ENCODE measurements at places on chromosomes 1 and 21.

GRCh38 chr1:77012066-77012465 lies 144.8 kb downstream of the ST6GALNAC5 start:
- DNase-seq = no peak

DNA sequence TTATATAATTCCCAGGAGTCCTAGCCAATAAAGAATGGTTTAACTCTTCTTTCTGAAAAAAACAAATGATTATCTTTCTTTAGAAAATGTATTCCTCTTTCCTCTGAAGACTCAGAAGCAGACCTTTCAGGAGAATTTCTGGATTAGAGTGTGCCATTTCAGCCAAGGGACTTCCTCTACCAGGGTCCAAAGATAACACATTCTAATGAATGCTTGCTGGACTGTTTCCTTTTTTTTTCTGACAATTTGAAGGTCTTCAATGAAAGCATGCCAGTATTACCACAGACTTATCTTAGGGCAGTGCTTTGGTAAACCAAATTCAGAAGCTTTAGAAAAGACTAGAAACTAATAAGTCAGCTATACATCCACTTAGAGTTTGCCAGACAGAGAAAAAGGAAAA lies 80.5 kb downstream of the RERE start:
- DNase-seq = no peak

GRCh38 chr1:171622152-171622462 lies at the start of gene MYOCOS:
Gene MYOCOS (plus strand): TSS chr1:171622243. CDS start chr1:171623884, 1,641 bp downstream.
- DNase-seq = no peak

DNA sequence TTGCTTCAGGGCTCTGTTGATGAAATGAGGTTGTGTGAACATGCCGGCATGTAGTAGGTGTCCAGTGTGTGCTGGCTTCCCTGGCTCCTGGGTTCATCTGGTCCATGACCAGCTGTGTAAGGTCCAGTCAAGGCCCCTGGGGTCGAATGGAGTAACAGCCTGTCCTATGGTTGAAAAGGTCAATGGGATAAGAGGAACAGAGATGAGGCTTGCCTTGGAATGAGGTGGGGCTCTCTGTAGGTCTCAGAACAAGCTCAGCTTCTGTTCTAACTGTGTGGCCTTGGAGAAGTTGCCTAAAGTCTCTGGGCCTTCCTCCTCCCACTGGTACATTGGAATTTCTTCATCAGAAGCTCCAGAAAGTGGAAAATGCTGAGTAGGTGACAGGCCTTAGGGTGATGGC lies 26.6 kb downstream of the RPS6KA1 start:
- DNase-seq = no peak

GRCh38 chr1:211318576-211319280 lies 7.9 kb upstream of the TRAF5 start:
- DNase-seq = no peak

- DNase-seq = peak; percentile 22
Measured at GRCh38 chr1:97797403-97798183, 123.2 kb downstream of the DPYD start.

GRCh38 chr1:88920845-88921244 lies 29.5 kb upstream of the GTF2B start:
- DNase-seq = no peak

DNA sequence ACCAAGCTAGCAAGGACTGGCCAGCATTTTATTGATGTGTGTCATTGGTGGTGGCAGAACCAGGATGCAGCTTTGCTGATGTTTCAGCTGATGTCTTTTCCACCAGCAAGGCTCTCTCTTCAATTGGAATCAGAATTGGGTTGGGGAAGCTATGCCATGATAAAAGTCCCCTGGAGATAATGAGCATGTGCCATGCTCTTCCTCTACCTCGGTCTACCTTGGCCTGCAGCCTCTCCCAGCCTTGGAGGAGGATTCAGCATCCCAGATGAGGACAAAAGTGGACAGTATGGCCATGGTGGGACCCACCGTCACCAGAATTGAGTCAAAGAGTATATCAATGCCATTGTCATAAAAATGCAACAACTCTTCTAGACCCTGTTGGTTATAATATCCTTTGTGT lies 8.6 kb downstream of the AVPR1B start:
- DNase-seq = no peak

DNA sequence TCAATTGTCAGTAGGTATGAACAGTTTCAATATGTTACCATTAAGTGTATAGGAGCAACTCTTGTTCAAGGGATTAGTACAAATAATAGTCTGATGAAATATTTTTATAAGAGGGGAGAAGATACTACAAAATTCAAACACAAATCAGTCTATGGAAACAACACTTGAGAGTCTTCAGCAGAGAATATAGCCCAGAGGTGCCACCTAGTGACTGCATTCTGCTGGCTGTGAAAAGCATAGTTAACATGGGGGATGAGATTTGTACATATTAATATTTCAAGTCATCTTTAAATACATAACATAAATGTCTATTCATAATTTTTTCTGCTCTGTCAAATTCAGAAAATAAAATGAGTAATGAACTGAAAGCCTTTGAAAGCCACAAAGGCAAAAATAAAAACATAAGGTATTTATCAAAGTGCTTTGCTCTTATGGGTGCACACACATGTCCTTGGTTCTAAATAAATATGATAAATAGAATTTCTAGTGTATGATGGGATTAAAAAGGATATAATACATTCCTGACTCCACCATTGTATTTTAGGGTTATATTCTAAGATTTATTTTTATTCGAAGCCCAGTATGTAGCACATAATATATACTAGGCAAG lies 440.9 kb upstream of the ZRANB2 start:
- peak; percentile 45 for DNase-seq

DNA sequence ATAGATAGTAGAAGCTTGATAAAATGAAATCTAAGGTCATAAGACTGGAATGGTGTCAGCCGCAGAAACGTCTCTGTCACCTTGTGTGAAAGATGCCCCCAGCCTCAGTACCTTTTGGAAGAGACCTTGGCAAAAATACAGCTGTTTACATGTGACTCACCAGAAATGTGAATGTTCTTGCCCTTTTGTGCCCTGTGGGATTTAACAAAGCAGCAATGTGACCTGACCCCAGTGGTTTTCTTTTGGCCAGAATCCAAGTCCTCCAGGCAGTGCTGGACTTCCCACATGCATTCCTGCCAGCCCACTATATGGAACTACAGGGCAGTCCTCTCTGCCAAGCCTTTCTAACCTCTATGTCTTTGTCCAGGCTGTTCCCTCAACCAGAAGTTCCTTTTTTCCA lies 27.2 kb upstream of the LRRC8C start:
- DNase-seq = peak; percentile 77

DNA sequence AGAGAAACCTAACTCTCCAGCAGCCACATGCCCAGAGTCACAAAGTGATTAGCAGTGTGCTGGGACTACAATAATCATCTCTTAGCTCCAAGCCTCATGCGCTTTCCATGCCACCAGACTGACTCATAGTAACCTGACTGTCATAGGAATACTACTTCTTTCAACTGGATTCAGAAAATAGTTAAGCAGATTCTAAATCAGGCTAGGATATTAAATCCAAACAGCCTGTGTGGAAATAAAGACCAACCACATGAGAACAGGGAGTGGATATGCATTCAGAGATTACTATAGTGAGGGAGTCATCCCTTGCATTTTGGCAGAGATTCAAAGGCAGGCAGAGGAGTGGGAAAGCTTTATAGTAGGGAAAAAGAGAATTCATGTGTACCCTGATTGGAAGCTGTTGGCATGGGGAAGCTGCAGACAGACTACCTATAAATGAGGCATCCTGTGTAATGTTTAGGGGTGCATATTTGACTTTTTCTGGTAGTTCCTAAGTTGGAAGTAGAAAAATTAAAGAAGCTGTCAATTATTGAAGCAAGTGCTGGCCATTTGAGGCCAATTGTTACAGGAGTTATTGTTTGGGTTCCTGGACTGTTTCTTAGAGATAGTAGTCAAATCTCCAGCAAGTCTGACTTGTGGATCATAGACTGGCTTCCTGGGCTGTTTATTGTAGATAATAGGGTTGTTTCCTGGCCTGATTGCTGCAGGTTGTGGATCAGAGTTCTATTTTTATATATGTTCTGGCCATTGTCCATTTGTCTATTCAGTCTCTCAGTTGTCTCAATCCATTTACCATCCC lies 31.7 kb upstream of the DNAH14 start:
- DNase-seq = no peak

DNA sequence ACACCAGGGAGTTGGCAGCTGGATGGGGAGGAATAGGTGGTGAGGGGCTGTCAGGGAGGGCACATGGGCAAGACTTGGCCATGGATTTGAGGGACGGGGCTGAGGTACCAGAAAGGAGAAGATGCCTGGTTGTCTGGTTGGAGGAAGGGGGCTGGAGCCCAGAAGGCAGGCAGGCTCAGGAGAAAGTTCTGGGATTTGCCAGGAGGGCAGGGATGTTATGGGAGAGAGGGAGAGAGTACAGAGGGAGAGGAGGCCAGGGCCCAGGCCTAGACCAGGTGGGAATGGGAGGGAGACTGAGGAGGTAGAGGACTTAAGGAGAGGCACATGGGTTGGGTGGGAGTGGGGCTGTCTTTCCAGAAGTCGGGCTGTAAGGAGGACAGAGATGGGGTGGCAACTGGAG lies 4.3 kb downstream of the A3GALT2 start:
- no peak for DNase-seq

DNA sequence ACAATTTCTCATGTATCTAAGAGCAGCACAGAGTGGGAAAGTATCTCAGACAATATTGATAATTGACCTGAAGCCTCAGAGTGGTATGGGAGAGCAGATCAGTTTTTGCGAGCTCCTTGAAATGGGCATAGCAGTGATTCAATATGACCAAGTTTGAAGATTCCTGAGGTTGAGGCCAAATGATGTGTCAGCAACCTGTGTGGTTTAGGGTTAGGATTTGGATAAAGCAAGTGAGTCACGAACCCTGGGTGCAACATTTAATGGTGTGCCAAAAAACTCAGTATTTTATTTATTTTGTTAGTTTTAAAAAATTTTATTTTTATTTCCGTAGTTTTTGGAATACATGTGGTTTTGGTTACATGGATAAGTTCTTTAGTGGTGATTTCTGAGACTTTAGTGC lies 92.5 kb upstream of the C21orf91 start:
- DNase-seq = peak; percentile 85

GRCh38 chr1:91774520-91775203 lies 111.3 kb downstream of the TGFBR3 start:
- peak; percentile 57 for DNase-seq

DNA sequence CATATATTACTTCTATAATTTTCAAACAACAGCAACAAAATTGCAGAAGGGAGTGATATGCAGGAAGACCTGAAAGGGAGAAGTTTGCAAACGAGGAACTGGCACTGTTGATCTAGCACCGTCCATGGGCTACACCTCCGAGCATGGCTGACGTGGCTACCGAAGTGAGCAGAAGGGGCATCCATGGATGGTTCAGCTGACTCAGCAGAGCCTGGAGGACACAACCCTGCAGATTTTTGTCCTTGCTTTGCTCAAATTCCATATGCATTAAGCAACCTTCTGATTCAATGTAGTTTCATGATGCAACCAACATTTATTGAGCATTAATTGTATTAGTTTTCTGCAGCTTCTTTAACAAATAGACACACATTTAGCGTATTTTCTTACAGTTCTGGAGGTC lies 191.2 kb downstream of the C1orf94 start:
- DNase-seq = no peak

DNA sequence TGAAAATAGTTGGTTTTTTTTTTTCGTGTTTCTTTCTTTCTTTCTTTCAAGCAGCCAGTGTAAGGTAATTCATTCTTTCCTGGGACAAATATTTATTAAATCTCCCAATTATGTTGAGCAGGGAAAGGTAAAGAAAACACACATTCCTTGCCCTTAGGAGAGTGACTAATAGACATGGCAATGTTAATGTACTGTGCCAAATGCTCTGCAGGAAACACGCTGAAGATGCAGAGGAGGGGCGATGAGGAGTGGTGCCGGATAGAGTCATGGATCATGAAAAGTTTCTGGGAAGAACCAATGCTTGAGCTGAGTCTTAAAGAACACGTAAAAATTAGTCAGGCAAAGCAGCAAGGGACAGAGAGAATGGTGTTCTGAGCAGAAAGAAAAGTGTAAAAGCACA lies 199.2 kb downstream of the DNM3 start:
- DNase-seq = peak; percentile 77

GRCh38 chr1:8976896-8977450 lies 31.3 kb downstream of the CA6 start:
- DNase-seq = no peak

DNA sequence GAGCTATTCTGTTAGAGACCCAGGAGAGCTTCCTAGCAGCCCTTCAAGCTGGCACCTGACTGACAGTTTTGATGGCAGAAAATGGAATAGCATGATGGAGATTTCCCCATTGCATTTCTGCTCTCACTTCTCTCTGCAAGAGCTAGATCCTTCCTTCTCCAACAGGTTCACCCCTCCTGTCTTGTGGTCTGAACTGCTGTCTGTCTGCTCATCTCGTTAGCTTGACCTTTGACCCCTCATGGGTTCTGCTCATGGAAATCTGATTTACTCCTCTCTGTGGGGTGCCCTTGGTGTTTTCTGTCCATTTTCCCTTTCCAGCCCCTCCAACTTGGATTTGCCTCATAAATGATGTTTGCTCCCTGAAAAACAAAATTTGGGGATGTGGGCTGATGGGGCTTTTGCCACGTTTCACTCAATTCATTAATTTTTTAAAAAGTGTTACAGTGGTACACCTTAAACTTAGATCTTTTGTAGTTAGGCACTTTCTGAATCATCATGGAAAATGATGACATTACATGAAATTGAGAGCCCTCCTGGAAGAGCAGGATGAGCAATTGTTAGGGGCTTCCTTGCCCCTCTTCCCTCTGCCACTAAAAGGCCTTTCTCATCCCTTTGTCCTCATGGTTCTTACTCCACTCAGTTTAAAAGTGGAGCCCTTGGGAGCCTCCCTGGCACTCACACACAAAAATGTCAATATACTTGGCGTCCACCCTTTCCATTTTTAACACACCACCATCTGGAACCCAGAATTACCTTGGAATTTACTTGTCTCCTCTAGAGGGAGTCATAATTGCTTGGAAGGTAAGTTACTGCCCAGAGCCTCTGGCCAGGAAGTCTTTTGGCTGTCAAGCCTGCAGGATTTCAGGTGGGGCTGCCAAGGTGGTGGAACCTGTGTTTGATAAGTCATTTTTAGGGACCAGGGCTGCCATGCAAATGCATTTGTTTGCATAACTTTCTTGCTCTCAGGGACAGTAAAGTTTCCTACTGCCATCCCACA lies 31.9 kb upstream of the IL19 start:
- no peak for DNase-seq

- DNase-seq = no peak
Measured at GRCh38 chr1:111654839-111655238, 35.2 kb downstream of the RAP1A start.

GRCh38 chr1:100860397-100860991 lies 34.1 kb downstream of the EXTL2 start:
- peak; percentile 77 for DNase-seq

DNA sequence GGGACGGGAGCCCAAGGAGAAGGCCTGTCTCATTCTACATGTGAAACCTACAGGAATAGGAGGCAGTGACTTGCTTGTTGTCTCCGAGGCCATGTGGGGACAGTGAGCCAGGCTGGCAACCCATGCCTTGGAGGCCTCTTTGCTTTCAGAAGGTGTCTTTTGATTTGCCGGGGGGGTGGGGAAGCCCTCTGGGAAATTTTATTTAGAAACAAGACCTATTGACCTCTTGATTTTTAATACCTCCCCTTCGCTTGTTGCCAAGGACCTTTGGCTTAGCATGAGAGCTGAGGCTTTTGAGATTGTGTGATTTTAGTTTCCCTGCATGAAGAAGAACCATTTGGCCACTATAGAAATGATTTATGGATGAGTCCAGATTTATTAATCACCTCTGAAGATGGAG lies 4.1 kb downstream of the ARMH1 start:
- DNase-seq = no peak

Measured in astrocyte of the spinal cord (primary cell).